Erythroblast (primary cell): ENCODE measurements at places on chromosomes 12 and 14.
A peak's percentile ranks its signal among the peaks of the same experiment; 100 is the strongest.

- DNase-seq: peak; percentile 32
These were observed 2.5 kb downstream of the SCN8A start for GRCh38 chr12:51593539-51593938.

GRCh38 chr12:5433845-5434646 is 2.1 kb downstream of the NTF3 start:
- no peak for DNase-seq

GRCh38 chr14:68312884-68313610 is 479.8 kb downstream of the ZFP36L1 start:
- no peak for DNase-seq

- DNase-seq: no peak
These were observed 19.4 kb downstream of the EVL start for GRCh38 chr14:100084591-100084990.

GRCh38 chr14:47427629-47428028 is 247.8 kb downstream of the MDGA2 start:
- DNase-seq: no peak

DNA sequence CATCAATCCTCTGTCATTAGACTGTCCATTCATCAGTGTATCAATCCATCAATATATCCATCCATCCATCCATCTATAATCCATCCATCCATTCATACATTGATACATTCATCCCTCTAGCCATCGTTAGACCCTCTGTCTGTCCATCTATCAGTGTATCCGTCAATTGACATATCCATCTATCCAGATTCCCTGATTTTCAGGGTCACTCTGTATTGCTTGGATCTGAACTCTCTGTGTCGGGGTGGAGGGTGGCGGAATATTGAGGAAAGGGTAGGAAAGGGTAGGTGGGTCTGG is 17.1 kb downstream of the SDSL start:
- no peak for DNase-seq

GRCh38 chr14:26403760-26404159 is 194.1 kb downstream of the NOVA1 start:
- DNase-seq: no peak

DNA sequence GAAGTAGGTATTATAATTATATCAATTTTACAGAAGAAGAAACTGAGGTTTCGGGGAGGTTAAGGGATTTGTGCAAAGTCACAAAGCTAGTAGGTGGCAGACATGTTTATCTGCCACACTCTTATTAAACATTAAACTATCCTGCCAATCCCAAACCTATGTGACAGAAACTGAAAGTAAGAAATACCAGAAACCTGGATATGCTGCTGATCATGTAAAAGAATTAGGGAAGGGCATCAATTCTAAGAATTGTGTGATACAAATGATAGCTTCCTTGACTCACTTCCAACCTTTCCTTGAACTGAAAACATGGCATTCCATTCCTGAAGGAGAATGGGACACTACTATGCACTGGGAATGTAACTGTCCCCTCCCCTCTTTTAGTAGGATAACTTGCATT is 16.9 kb downstream of the TAOK3 start:
- no peak for DNase-seq

- DNase-seq: peak; percentile 76
These were observed at the start of gene ARID4A for GRCh38 chr14:58298477-58299400. TSS of gene ARID4A (plus strand) at chr14:58298555. CDS start at chr14:58299855, 1,300 bp downstream.

DNA sequence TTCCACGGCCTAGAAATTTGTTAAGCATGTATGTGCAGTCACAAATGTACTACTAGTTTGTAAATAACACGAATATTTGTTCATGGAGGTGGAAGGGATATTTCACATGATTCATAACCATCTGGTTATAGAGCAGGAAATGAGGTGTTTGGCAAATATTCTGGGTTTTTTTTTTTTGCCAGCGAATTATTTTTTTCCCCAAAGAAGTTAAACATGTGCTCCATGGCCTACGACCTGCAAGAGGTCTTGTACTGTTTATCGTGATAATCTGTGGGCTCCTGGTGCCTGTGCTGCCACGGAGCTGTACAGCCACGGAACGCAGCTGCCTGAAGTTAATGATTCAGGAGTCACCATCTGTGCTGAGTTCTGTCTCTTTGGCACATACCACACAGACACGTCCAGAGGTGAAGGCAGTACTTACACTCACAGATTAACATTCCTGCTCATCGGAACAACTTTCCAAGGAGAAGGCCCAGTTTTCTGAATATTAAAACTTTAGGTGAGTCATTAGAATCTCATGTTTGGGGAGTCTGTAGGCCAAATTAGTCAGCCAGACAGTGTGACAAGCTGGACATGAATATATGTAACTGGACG is 156.3 kb downstream of the TMX1 start:
- no peak for DNase-seq

DNA sequence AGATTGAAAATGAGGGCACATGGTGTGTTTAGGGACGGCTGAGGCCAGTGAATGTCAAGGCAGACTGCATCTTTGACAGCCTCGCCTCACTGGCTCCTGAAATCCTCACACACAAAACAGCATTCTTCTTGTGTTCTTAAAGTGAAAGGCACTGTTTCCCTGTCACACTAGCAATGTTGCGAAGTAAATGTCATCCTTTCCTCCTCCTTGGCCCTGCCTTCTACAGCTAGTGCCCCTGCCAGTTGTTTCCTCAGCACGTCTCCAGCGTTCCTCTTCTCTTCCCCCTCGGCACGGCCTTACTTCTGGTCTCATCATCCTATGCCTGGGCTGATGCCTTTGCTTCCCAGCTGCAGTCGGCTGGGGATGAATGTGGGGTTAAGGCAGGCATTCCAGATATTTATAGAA is 129.4 kb upstream of the DNM1L start:
- no peak for DNase-seq

DNA sequence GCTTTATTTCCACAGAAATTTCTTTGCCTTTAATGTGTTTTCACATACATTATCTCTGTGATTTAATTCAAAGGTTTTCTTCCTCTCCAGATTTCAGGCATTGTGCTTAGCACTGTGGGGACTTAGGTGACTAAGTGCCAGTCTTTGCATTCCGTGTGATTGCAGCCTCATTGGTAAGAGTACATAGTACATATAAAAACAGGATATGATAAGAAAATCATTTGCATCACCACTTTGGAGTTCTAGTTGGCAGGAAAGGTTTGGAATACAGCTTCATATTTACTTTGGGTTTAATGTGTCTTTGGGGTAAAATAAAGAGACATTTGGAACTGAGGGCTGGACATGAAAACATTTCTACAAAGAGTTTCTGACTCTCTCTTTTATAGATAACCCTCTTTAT is 37.8 kb upstream of the C12orf75 start:
- DNase-seq: no peak

- no peak for DNase-seq
These were observed 75.3 kb downstream of the SRGAP1 start for GRCh38 chr12:63919756-63920155.

DNA sequence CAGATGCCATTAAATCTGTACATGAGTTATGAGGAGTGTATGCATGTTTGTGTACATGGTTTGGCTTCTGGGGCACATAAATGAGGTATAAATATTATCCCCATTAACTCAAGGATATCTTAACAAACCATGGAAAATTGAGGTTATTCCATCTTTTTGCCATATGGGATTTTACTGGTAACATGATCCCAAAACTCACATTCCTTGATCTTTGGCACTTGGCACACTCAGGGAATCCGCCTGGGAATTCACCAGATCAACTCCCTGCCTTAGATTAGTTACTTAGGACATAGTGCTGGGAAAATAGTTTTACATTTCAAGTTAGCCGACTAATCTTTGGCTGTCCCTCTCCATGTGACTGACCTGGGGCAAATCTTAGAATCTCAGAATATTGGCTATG is 16.9 kb downstream of the CDKN1B start:
- DNase-seq: no peak

DNA sequence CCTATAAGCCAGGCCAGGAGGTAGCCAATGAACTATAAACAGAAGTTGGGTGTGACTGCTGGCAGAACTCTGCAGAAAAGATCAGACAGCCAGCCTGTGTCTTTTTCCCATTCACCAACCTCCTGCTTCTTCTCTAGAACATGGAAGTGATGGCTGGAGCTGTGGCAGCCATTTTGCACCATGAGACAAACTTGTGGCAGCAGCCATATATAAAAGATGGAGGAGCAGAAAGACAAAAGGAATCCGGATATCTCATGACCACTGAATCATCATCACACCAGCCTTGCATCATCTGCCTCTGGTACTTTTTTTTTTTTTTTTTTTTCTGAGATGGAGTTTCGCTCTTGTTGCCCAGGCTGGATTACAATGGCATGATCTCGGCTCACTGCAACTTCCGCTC is 8.7 kb downstream of the BEGAIN start:
- no peak for DNase-seq

GRCh38 chr14:73168691-73169090 is 32.4 kb downstream of the PSEN1 start:
- no peak for DNase-seq

- DNase-seq: no peak
These were observed 1.9 kb upstream of the PRKAG1 start for GRCh38 chr12:49020441-49020840.

DNA sequence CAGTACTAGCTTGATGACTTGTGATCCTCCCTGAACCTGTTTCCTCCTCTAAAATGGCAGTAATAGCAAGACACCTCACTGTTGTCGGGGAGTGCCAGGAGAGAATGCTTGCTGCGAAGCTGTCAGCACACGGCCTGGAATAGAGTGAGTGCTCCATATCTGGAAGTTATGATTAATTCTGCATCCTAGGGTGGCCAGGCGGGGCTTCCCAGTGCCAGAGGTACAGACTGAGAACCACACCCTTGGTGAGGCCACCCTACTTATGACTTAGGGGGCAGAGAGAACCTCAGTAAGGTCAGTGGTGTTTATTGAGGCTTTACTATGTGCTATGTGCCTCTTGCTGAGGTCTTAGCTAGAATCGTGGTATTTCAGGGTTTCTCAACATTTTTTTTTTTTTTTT is 20.1 kb downstream of the MORN3 start:
- DNase-seq: peak; percentile 21

DNA sequence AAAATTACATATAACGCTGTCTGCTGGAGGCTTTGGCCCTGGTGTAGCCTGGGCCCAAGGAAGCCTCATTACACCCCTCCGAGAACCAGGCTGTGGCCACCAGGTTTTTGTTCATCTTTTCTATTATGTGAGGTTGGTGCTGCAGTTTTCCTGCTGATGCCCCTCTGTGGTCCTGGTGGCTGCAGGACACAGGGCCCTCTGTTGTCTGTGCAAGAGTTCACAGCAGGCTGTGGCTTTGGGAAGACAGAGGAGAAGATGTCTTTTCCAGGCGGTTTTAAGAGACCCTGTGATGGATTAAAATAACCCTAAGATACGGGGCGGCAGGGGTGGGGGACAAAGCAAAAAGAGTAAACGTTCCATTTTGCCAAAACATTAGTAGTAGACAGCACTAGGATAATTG is 121.5 kb downstream of the ADGRD1 start:
- no peak for DNase-seq

DNA sequence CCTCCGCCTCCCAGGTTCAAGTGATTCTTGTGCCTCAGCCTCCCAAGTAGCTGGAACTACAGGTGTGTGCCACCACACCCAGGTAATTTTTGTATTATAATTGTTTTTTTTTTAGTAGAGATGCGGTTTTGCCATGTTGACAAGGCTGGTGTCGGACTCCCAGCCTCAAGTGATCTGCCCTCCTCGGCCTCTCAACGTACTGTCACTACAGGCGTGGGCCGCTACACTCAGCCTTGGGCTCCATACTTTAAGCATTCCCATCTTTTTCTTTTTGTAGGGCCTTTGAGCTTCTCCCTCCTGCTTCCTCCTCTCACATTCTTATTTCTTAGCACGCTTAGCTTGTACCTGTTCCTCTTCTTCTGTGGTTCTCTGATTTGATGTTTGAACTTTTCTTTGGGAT is 62.8 kb downstream of the SERPINA3 start:
- DNase-seq: no peak

DNA sequence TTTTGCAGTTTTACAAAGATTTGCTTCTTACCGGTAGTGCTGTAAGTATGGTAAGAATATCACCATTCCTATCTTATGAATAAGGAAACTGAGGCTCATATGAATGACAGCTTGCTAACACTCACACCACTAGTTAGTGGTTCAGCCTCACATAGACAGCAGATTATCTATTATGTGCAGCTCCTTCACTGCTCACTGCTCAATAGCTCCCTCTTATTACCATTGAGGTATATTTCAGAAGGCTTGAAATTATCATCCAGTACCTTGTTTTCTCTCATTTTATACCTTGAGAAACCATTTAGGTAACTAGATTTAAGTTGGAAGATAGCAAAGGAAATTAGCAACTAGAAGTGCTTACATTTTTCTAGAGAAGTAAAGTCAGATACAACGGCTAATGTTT is 15.5 kb downstream of the RIC8B start:
- peak; percentile 13 for DNase-seq

DNA sequence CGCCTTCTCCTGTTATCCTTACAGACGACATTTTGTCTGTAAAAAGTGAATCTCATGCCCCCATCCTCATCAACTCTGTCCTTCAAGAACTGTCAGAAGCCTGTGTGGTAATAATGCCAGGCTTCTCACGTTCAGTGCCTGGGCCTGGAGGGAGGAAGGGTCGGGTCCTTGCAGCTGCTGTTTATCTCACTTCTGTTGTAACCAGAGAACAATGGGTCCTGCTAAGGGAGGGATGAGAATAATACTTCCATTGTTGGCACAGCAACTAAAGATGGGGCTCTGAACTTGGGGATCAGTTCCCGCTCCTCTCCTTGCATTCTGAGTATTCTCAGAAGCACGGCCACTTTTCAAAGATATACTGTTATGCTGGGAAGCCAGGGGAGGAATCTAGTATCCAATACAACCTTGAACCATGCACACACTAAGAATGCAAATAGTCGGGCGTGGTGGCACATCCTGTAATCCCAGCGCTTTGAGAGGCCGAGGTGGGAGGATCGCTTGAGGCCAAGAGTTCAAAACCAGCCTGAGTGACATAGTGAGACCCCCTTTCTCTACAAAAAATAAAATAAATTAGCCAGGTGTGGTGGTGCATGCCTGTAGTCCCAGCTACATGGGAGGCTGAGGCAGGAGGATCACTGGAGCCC is 38.8 kb upstream of the NINJ2 start:
- DNase-seq: no peak

GRCh38 chr12:111677186-111677585 is 8.6 kb downstream of the BRAP start:
- peak; percentile 41 for DNase-seq

DNA sequence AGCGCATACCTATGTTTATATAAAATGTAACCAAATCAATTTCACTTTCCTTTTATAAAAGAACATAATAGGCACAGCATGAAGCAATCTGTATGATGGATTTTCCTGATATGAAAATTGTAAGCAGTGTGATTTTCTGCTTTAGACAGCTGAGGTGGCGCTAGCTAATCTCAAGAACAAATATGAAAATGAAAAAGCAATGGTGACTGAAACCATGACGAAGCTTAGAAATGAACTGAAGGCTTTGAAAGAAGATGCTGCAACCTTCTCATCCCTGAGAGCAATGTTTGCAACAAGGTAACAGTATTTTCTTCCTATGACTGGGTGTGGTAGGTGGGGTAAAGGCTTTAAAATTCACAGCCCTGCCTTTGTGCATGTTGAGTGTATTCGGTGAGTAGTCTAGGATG is 65.0 kb upstream of the FGD4 start:
- DNase-seq: no peak

DNA sequence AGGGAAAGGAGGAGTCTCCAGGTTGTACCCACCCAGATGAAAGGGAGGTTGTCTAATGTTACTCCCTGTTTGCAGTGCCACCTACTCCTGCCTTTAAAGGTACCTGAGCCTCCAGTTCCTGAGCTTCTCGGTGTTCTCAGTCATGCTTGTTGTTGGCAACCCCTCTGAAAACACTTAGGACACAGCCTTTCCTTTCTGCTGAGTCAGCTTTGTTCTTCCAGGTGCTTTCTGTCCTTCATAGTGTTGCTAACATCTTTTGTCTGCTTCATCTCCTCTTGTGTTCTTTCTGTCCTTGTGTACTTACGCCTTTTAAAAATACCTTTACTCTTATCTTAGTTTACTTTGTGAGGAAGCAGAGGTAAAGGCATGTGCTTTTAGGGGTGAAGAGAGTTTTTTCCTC is 97.0 kb upstream of the NEDD1 start:
- DNase-seq: no peak
